ENCODE measurements at places on chromosomes 2 and 18. TPM values are rescaled to one million over a fixed set of nuclear protein-coding genes. Genes with fewer than 3 reads are reported as not detected.

SPDYA gene
- total RNA-seq, result 2.3 TPM

PROC gene
- not detected for total RNA-seq

GCKR gene
- not detected for total RNA-seq

FOXD4L1 gene
- total RNA-seq, result not detected

RGPD6 gene
- total RNA-seq, result 79.6 TPM

HES6 gene
- total RNA-seq, result 5.1 TPM

SERPINB2 gene
- total RNA-seq, result 0.67 TPM

PPP3R1 gene
- total RNA-seq, result 30.6 TPM

SCN7A gene
- 2.3 TPM for total RNA-seq

IL1RL1 gene
- total RNA-seq, result 4.8 TPM

SLC9A2 gene
- total RNA-seq, result 0.33 TPM

FOXI3 gene
- not detected for total RNA-seq

PCARE gene
- total RNA-seq, result not detected

PHLPP1 gene
- 18.3 TPM for total RNA-seq

TRIM43 gene
- total RNA-seq, result not detected

HRH4 gene
- total RNA-seq, result not detected

ALK gene
- total RNA-seq, result 0.40 TPM

SERPINB12 gene
- not detected for total RNA-seq

CYTIP gene
- total RNA-seq, result 10.6 TPM

IL36RN gene
- total RNA-seq, result not detected

INPP5D gene
- 7.1 TPM for total RNA-seq

ST8SIA5 gene
- total RNA-seq, result 1.2 TPM

GTF2A1L gene
- total RNA-seq, result 0.67 TPM

EVX2 gene
- not detected for total RNA-seq

CPO gene
- total RNA-seq, result not detected

IL1B gene
- total RNA-seq, result not detected

QPCT gene
- 5.4 TPM for total RNA-seq

MTCL1 gene
- total RNA-seq, result 2.6 TPM

KCNJ13 gene
- 0.96 TPM for total RNA-seq

GREB1L gene
- 43.5 TPM for total RNA-seq

NCOA1 gene
- 40.8 TPM for total RNA-seq

SERPINB3 gene
- not detected for total RNA-seq

COL5A2 gene
- 18.7 TPM for total RNA-seq

UPP2 gene
- total RNA-seq, result not detected

PLGLB1 gene
- 5.1 TPM for total RNA-seq

PTPRN gene
- 4.6 TPM for total RNA-seq

AP1S3 gene
- total RNA-seq, result 38.4 TPM
